ENCODE measurements at places on chromosomes 11 and 22. TPM values are rescaled to one million over a fixed set of nuclear protein-coding genes. Genes with fewer than 3 reads are reported as not detected.

- DNase-seq, result peak; percentile 78
Measured at GRCh38 chr11:795634-796564, 2.2 kb downstream of the SLC25A22 start.

GRCh38 chr22:42683578-42684283 lies 34.5 kb upstream of the CYB5R3 start:
- no peak for DNase-seq

DNA sequence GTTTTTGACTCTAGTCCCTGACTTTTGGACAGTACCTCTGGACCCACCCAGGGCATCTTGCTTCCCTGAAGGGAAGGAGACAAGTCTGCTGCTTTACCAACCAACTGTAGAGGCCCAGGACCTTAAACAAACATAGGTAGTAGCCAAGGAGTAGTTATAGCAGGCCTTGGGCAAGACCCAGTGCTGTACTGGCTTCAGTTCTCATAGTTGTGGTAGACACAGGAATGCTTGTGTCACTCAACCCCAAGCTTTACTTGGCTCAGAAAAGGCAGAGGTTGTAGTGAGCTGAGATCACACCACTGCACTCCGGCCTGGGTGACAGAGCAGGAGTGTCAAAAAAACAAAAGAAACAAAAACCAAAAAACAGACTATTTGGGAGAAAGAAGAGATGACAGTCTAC lies 21.3 kb upstream of the OR52M1 start:
- no peak for DNase-seq

TSPAN32 gene
- 171 TPM for total RNA-seq

DNA sequence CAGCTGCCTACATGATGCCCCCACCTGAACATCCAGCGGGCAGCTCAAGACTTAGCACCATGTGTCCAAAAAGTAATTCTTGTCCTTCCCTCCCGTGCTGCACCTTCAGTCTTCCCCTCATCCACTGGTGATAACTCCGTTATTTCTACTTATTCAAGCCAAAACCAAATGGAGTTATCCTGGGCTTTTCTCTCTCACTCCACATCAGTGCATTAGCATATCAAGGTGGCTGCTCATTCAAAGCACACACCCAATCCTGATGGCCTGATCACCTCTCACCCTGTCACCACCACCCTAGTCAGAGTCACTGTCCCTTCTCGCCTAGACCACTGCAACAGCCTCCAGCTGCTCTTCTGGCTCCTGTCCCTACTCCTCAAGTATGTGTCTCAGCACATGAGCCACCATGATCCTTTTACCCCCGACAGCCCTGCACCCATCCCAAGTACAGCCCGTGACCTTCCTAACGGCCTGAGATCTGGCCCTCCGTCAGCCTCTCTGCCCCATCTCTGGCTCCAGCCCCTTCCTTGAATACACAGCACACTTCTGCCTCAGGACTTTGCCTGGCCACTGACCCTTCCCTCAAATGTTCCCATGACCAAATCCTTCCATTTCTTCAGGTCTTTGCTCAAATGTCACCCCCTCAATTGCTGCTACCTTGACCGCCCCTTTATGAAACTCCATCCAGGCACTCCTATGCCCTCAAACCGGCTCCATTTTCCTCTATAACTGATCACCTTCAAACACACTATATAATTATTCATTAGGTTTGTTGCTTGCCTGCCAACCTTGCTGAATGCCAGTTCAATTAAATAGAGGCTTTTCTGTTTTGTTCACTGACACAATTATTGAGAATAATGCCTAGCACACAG lies 19.7 kb upstream of the SLC25A1 start:
- DNase-seq, result no peak

- DNase-seq, result peak; percentile 52
Measured at GRCh38 chr22:31347251-31348008, 1.3 kb upstream of the PATZ1 start.

HMOX1 gene
- 3.1 TPM for total RNA-seq

SHISAL1 gene
- total RNA-seq, result not detected

- no peak for DNase-seq
Measured at GRCh38 chr11:119863851-119864601, 135.0 kb upstream of the NECTIN1 start.

DNA sequence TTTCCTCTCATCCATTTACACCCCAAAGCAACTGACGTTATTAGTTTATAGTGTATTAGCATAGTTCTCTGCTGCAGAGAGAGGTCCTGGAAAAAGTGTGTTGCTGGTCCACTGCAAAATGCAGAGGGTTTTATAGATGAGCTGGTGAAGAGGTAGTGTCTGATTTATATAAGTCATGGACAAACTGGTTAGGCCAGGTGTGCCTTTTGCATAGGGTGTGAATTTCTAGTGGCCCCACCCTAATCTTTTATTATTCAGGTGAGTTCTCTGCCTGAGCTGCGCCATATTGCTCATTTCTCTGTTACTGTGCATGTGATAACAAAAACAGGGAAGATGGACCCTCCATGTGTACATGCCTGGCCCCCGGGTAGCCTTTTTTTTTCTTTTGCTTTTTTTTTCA lies 43.1 kb upstream of the TRIM77 start:
- DNase-seq, result no peak

GRCh38 chr22:19065298-19065859 lies 56.8 kb downstream of the DGCR2 start:
- no peak for DNase-seq

DNA sequence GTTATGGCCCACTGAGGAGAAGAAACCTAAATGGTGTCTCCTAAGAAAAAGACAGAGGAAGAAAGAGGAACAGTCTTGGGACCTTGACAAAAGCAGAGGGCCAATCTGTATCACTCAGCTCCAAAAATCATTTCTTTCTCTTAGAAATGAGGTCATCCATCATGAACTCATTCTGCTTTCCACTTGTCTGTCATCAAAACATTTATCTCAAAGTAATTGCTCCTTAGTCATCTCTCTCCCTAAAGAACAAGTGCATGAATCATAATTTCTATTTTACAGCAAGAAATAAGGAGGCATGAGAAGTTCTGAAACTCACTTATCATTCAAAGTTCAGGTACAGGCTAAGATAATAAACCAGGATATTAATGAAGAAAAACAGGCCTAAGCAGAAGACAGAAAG lies 375.6 kb downstream of the KCNA4 start:
- no peak for DNase-seq

MUC5B gene
- not detected for total RNA-seq

MOGAT2 gene
- total RNA-seq, result not detected

GRCh38 chr11:45097721-45098493 lies 48.5 kb upstream of the PRDM11 start:
- peak; percentile 25 for DNase-seq

- no peak for DNase-seq
Measured at GRCh38 chr11:35308157-35308556, 111.2 kb downstream of the SLC1A2 start.

DNA sequence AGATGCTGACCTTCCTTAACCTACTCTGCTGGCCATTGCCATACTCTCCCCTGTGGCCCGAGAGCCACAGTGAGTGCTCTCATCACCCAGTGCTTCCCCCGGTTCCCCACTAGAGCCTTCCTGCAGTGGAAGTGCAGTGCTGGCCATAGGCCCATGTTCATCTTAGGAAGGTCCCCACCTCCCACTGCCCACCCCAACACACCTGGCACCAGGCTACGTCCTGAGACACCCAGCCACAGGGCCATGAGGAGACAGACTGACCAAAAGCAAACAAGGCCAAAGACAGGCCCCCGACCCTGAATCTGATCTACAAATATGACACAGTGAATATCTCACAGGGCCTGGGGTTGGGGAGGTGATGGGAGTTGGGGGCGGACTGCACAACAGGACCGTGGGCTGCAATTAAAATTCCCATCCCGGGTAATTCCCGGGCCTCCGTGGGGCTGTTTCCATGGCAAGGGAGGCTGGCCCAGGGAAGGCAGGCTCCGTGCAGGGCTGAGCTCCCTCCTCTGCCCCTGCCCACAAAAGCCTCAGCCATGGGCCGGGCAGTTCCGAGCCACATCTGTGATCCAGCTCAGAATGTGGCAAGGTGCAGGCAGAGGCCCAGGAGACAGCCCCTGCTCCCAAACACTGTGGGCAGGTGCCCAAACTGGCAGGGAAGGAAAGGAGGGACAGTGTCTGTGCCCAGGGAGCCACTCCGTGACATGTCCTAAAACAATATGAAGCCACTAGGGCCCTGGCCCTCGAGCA lies 5.1 kb upstream of the CHST1 start:
- DNase-seq, result no peak

GRCh38 chr11:33608386-33608785 lies 92.2 kb downstream of the C11orf91 start:
- no peak for DNase-seq

DMC1 gene
- total RNA-seq, result not detected

DNA sequence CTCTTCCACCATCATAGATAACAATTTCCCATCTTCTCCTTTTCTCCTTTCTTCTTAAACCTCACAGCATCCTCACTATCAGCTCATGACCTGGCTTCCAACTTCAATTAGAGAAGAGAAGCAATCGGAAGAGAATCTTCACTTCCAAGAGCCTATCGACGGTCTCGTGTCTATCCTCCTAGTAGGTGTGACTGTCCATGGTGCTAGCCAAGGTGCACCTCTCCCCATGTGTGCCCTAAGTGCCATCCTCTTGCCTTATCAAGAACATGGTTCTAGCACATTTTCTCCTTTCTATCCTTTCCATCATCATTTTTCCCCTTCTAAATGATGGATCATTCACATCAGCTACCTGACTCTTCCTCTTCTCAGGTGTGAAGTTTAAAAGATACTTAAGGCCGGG lies 5.1 kb upstream of the CUL5 start:
- DNase-seq, result no peak

MYOD1 gene
- not detected for total RNA-seq

DNA sequence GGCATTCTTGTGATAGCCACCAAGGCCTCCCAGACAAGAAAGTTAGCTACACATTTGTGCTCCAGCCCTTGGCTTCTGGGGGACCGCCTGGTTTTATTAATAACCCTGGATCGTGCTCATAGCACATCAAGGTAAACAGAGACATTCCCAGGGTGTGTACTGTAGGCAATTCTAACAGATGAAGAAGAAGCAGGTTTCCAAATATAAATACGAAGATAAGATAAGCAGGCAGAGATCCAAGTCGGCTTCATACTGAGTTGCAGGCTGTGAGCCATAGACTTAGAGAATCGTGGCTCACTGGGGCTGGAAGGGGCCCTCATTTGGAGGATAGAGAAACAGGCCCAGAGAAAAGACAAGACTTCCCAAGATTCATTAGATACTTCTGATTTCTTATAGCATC lies 131.4 kb downstream of the TENM4 start:
- DNase-seq, result no peak

- no peak for DNase-seq
Measured at GRCh38 chr11:131656179-131656838, 285.9 kb downstream of the NTM start.

NNMT gene
- total RNA-seq, result not detected

TOMM22 gene
- 56.1 TPM for total RNA-seq
